ENCODE measurements at places on chromosomes 5 and 9.

DNA sequence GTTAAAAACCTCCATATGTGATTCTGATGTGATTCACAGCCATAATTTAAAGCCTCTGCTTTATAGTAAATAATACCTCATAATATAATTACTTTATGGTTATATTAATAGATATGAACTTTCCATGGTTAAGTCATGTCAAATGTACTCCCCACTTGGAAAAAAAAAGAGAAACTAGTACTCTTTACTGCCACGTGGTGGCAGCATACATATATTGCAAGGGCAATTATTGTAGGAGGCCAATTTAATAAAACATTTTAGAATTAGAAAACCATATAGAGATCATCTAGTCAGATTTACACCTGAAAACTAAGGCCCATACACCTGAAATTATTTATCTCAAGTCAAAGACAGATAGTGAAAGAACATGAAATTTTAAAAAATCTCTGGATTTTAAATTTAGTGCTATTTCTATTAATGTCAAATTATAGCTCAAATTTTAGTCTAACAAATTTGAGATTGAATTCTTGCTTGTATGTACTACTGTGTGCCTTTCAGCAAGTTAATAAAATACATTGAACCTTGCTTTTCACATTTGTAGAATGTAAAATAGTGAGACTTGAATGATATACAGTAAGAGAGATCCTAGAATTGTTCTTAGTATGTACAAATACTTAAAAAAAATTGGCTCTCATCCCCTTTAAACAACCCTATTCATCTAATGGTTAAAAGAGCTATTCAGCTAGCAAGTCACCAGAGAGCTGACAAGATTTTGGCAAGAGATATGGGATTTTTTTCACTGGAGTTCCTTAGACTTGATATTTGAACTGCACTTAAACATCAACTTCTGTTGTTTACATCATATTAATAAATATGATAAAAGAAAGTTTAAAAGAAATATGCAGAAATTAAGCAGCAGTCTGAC lies 603.8 kb downstream of the TLE4 start:
- no peak for DNase-seq

DNA sequence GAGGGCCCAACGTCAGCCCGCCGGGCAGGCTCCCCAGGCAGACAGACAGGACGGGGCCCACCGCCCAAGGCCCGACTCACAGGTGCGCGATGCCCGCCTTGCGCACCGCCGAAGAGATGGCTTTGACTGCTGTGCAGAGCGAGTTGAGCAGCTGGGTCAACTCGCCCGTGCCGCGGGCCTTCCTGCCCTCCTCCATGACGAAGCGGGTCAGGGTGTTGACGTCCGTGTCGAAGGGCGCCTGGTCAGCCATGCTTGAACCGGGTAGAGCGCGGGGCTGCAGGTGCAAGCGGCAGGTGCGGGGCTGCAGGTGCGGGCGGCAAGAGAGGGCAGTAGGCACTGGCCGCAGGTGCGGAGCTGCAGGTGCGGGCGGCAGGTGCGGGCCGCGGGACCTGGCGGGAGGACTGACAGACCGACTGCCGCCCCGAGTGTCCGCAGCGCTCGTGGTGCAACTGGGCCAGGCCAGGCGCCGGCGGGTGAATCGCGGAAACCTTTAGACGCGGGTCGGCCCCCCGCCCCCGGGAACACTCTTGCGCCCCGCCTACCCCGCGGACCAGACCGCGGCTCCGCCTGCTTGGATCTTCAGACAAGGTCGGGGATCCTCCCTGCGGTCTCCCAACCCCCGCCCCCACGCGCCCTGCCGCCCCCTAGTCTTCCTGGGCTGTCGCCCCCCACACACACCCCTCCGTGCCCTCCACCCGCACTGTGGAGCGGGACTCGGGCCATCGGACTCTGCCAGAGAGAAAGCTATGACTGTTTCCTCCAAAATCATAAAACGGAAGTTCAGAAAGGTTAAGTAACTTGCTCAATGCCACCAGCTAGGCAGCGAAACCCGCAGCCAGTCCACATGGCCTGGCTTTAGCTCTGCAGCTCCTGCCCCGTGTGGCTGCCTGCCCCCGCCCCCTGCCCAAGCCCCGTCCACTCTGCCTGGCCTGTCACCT lies at the start of gene FBP1:
Gene FBP1 (minus strand): TSS at position 458 of the 938 bp plus-strand sequence. CDS start 208 bp downstream, at position 250.
- DNase-seq: no peak

DNA sequence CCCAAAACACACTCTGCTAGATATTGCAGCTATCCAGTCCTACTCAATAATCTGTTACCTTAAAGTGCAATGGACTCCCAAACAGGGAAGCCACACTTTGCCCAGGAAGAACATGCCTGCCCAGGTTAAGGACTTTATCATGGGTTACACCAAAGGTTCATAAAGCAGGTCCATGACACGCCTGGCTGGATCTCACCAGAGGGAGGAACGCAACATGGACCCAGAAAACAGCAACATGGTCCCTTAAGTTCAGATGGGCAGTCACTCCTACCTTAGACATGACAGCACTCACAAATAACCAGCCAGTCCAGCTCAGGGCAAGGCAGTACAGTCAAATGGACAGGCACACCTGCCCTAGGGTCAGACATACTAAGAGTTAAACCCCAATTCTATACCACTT lies 3.8 kb downstream of the P4HA2 start:
- DNase-seq: no peak

DNA sequence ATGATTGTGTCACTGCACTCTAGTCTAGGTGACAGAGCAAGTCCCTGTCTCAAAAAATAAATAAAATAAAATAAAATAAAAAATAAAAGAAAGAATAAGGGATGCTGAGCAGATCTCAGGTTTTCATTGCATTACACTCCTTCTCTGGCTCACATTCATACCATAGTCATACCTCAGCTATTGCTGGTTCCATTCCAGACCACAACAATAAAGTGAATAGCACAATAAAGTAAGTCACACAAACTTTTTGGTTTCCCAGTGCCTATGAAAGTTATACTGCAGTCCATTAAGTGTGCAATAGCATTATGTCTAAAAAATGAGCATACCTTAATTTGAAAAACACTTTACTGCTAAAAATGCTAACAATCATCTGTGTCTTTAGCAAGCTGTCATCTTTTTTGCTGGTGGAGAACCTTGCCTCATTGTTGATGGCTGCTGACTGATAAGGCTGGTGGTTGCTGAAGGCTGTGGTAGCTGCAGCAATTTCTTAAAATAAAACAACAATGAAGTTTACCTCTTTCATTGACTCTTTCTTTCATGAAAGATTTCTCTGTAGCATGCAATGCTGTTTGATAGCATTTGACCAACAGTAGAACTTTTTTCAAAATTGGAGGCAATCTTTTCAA lies 415.7 kb downstream of the ZNF608 start:
- no peak for DNase-seq

GRCh38 chr9:23372703-23373102 lies 453.3 kb downstream of the ELAVL2 start:
- DNase-seq: no peak

DNA sequence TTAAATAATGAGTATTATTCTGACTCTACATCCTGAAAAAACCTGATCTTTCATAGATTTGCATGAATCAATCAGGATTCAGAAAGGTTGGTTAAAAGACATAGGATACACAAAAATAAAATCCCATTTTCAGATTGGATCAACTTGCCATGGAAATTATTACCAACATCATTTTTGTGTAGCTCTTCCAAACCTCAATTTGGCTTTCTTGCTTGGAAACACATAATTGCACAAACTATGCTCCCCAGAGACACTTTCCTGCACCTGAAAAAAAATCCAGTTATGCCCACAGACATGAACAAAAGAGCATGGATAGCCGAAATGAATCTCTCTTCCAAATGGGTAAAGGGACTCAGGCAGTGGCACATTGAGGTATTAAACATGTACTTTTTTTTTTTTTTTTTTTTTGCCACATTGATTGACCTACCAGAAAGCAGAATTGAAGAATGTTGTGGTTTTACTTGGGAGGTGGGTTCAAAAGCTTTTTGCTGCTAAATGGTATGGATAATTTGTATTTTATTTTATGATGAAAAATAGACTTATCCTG lies 135.4 kb upstream of the FBN2 start:
- no peak for DNase-seq

DNA sequence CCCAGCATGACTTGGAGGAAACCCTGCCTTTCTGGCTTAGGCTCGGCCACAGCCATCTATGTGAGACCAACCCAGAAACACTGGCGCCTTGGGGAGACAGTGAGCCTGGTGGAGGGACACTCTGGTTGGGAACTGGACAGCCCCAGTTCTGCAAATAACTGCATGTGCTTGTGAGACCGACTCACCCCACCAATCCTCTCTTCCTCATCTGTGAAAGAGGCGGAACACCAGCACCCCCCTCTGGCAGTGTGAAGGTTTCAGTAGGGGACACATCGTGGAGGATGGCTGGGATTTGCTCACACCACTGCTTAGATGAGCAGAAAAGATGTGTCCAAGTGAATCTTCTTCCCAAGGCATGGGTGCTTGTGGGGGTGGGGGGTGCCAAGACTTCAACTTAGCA lies 43.4 kb upstream of the N4BP3 start:
- no peak for DNase-seq

DNA sequence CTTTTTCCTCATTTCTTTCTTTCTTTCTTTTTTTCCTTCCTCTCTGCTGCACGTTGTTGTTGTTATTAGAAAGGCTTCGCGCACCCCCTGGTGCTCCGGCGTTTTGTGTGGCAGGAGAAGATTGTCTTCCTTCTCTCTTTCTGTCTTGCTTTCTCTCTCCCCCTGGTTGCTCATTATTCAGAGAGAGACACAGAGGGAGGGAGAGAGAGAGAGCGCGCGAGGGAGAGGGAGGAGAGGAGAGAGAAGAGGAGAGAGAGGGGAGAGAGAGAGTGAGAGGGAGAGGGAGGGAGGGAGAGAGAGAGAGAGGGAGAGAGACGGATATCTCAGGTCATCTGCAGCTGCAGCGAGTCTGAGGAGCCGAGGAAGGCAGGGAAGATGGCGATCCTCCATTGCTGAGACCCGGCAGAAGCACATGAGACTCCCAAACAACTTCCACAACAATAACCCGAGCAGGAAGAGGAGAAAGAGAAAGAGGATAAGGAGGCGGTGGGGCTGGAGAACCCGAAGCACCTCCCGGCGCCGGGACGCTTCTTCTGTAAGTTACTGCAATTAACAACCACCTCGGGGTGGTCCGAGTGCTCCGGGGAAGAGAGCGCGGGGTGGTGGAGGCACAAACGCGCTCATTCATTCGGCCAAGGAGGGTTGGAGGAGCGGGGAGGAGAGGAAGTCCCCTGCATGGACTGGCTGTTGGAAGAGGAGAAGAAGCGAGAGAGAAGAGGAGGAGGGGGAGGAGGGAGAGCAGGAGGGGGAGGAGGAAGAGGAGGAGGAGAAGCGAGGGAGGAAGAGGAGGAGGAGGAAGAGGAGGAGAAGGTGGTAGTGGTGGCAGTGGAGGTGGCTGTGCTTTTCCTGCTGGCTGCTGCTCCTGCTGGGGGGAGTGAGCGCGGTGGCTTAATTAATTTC lies at the start of gene ZNF462:
Gene ZNF462 (plus strand): TSS at position 346 of the 900 bp plus-strand sequence. CDS start 60,218 bp downstream, outside the sequence.
- no peak for DNase-seq

GRCh38 chr5:135691044-135691443 lies 112.3 kb upstream of the CXCL14 start:
- no peak for DNase-seq

GRCh38 chr5:124289130-124289529 lies 457.3 kb downstream of the ZNF608 start:
- no peak for DNase-seq

GRCh38 chr9:15150939-15151338 lies 156.1 kb downstream of the TTC39B start:
- DNase-seq: no peak

DNA sequence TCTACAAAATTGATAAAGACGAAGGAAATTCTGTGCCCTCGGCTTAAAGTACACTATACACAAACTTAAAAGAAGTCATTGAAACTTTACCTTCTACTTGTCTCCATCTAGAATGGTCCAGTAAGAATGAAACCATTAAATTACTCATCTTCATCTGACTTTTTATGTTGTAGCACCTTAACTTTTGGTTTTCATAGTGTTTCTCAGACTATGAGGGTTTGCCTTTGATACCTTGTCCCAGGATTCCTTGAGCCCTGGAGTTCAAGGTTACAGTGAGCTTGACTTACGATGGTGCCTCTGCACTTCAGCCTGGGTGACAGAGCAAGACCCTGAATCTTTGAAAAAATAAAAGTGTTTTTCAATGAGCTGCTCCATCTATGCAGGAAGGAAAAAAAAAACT lies 132.2 kb downstream of the CDC42SE2 start:
- no peak for DNase-seq
